ENCODE measurements at places on chromosomes 2 and 18.

- no peak for DNase-seq
Measured at GRCh38 chr18:76992226-76993084, 140.1 kb downstream of the MBP start.

GRCh38 chr2:53896864-53897263, 37.1 kb upstream of the GPR75 start:
- no peak for DNase-seq

DNA sequence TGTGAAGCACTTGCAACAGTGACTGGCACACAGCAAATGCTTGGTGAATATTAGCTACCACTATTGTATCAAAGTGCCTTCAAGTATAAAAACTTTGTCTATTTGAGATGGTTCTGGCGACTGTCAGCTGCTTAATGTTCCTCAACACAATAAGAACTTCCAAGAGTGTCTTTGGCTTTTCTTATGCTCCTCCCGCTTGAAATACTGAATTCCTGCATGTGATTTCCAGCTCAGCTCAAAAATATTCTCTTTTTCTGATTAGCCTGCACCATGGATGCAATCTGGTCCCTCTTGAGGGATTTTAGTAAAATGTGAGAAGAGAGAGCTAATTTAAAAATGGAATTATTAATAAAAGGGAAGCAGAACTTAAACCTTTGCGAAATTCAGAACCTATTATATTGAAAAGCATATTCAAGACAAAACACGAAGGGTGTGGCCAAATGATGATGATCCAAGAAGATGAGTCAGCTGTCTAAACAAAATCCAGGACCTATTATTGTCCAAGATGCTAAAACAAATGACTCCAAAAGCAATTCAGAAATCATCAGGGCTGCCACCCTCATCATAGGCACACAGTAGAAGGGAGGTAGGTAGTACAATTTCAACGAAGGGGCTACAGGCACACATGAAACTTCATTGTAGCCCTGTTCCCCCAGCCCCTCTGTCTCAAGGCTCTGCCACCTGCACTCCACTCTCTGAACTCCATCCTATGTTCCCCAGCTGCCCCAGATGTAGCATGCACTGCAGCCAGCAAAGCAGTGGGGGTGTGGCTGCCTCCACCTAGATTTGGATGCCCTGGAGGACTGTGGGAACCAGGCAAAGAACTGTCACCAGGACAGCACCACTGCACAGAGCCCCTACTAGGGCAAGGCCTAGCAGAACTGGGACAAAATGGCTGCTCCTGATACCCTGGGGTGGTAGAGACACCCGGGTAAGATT, 190.1 kb downstream of the ZNF385B start:
- peak; percentile 29 for DNase-seq

DNA sequence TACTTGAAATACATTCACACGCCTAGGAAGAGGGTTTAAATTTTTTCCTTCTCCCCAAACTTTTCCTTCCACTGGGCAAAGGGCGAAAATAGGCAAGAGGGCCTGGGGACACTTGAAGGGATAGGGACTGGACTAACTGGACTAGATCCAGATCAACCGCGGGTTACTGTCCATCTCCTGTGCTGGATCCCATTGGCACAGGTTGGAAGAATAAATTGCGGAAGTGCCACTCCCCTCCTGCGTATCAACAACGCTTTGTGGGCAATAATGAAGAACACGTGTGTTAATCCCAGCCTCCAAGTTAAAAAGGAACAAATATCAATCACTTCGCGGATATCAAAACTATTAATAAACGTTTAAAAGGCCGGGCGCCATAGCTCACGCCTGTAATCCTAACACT, 1.7 kb upstream of the FZD5 start:
- DNase-seq = no peak

- no peak for DNase-seq
Measured at GRCh38 chr2:65300134-65300760, 72.6 kb downstream of the ACTR2 start.

GRCh38 chr2:111930875-111931274, 32.5 kb downstream of the MERTK start:
- no peak for DNase-seq

DNA sequence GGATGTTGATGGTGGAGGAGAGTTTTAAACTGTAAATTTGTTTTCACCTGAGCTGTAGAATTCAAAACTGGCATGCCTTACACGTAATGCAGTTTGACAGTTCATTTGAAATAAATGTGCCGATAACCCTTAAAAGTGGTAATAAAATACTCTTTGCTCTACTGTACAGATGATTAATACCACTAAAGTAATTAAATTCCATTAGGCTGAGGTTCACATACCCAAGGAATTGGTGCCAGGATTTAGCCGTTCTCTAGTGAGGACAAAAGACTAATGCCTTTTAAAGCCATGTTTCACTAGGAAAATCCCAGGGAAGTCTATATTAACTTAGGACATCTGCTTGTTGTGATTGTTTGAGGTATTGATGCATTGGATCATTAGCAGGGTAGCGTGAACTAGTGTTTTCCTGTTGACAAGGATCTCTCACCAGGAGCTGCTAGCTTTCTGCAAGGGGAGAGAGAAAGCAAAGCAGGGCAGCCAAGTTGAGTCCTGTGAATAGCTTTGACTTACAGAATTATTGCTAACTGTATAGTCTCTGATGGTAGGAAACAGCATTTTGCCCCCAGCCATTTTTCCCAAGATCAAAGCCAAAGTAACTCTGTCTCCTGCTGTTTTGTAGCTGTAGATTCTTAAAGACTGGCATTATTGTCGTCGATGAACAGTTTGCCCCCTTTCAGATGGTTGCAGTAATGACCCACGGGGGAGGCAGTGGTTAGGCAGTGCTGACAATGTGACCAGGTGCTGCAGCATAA, 280.9 kb upstream of the FANCL start:
- DNase-seq = no peak

DNA sequence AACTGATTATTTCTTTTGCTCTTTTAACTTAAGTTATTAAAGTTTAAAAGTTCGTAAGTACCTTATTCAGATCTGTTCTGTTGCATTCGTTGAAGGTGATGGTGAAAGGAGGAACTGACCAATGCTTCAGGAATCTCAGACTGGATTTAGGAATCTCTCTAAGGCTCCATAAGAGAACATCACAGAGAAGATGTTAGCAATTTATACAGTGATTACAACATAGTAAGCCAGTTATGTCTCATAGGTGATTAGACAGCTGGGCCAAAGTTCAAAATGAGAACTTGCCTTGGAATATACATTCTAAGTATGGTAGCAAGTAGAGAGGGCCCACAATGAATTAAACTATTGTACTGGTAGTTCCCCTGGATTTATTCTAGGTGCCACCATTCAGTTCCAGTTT, 3.2 kb downstream of the MARS2 start:
- no peak for DNase-seq

- DNase-seq = no peak
Measured at GRCh38 chr2:10884574-10884975, 27.2 kb upstream of the KCNF1 start.

- DNase-seq = no peak
Measured at GRCh38 chr18:12398625-12399024, 9.1 kb upstream of the PRELID3A start.

GRCh38 chr2:118834901-118835745, 12.3 kb downstream of the EN1 start:
- no peak for DNase-seq

DNA sequence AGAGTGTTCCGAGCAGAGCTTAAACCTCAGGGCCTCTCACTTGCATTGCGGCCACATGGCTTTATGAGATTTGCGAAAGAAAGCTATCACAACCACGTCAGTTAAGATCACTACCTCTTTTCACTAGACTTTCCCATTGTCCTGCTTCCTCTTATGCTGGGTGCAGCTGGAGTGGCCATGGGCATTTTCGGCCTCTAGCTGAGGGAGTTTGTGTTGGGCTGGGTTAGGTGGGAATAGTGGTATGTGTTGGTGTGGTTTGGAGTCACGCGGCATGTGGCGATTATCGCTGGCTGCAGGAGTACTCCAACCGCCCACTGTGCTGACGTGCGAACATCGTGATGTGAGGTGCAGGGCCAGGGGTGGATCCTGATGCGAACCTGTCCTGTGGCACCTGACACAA, 27.1 kb downstream of the RALB start:
- DNase-seq = no peak

- no peak for DNase-seq
Measured at GRCh38 chr2:232538671-232539070, 821 bp upstream of the CHRNG start.

GRCh38 chr2:231189171-231189530, 9.3 kb upstream of the ARMC9 start:
- no peak for DNase-seq

DNA sequence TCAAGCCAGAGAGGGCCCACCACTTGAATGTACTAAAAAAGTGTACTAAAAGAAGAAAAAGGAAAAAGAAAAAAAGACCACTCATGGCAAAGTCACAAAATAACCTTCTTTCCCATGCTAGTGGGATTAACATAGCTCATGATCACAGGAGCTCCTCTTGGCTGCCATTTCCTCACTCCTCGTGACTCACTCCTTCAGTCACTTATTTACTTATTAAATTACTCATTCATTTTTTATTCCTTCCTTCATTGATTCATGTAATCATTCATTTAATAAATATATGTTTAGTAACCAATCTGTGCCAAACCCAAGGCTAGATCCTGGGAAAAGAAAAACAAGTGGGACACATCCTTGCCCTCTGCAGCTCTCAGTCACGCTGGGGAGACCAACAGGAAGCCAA, 300.5 kb downstream of the INSIG2 start:
- no peak for DNase-seq

DNA sequence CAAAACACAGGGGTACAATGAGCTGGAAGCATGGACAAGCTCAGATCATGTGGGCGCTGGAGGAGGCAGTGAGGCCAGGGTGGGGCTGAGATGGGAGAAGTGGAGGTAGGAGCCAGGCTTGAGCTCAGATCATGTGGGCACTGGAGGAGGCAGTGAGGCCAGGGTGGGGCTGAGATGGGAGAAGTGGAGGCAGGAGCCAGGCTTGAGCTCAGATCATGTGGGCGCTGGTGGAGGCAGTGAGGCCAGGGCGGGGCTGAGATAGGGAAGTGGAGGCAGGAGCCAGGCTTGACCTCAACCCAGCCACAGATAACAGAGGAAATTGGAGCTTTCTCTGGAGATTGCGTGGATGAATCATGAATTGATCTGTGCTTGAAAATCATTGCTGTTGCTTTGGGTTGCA, 48.3 kb upstream of the TMEM18 start:
- DNase-seq = no peak

- DNase-seq = no peak
Measured at GRCh38 chr2:217919781-217920351, 82.9 kb downstream of the TNS1 start.

- DNase-seq = no peak
Measured at GRCh38 chr2:218001629-218002028, 1.2 kb downstream of the TNS1 start.

GRCh38 chr2:233476063-233476410, 90.5 kb downstream of the USP40 start:
- DNase-seq = no peak

DNA sequence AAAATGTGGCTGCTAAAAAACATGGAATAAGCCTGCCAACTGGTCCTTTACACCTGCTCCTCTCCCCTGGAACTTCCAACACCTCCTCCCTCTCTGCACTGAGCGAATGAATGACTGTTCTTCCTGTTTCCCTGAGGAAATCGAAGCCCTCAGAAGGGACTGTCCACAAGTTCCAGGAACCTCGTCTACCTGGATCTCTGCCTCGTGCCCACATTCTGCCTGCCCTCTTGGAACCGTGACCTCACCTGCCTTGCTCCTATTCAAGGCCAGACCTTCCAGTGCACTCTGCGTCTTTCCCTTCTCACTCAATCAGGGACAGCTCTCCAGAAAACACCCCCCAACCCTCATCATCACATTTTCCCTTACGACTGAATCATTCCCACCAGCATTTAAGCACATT, 4.4 kb upstream of the CAB39 start:
- DNase-seq = no peak

- no peak for DNase-seq
Measured at GRCh38 chr2:196441527-196441926, 198.0 kb upstream of the CCDC150 start.

DNA sequence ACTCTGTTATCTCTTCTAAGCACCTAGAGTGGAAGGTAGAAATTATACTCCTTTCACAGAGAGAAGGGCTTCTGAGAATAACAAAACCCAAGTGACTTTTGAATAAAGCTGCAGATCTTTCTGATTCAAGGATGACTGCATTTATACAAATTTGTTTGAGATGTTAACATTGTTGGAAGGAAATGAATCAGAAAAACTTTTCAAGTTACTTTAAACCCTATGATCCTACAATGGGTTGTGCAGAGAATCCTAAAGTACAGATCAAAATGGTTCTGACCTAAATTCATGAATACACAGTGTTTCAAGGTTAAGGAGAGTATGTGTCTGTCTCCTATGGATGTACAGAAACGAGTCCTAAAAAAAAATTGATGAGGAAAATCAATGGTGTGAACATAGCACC, 1.8 kb downstream of the RFTN2 start:
- no peak for DNase-seq

- no peak for DNase-seq
Measured at GRCh38 chr2:199903111-199903510, 8.0 kb upstream of the C2orf69 start.

DNA sequence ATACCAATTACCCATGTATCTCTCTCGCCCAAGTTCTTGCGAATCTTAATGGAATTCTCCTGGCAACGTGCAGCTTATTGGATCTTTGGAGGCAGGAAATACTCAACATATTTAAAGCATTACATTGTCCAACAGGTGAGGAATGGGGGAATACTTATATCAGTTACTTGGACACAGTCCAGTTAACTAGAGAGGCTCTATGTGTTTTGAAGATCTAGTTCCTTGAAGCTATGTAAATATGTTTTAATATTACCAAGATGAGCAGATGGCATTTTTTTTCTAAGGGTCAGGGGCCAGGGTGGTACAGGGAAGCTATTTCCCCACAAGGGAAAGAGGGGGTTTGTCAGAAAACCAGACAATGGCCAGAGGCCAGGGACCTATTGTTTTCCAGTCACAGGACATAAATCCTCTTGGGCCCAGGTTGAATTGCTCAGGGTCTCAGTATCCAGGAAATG, 26.8 kb upstream of the MC5R start:
- no peak for DNase-seq

- DNase-seq = no peak
Measured at GRCh38 chr2:25491966-25492532, 150.3 kb upstream of the DNMT3A start.

DNA sequence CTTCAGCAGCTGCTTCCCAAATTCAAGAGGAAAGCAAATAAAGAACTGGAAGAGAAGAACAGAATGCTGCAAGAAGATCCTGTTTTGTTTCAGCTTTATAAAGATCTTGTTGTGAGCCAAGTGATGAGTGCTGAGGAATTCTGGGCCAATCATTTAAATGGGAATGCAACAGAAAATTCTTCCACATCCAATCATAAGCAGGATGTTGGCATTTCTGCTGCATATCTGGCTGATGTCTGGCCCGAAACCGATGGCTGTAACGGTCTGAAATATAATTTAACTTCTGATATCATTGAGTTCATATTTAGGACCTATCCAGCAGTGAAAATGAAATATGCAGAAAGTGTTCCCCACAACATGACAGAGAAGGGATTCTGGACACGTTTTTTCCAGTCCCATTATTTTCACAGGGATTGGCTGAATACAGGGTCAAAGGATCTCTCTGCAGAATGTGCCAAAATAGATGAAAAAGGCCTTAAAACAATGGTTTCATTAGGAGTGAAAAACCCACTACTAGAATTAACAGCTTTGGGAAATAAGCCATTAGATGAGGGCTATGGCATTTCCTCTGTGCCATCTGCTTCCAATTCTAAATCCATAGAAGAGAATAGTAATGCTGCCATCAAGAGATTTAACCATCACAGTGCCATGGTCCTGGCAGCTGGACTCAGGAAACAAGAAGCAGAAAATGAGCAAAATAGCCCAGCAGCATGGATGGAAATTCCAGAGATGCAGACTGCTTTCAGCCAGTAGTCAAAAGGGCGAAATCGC, 175.6 kb downstream of the MC4R start:
- no peak for DNase-seq

GRCh38 chr2:39849982-39850526, 71.0 kb upstream of the THUMPD2 start:
- DNase-seq = no peak

Data from NCI-H748 treated with DMSO at 0.1 percent for 48 hours (cell line).